ENCODE measurements at places on chromosomes 6 and 20.

GRCh38 chr6:7172649-7173048, 64.9 kb downstream of the RREB1 start:
- DNase-seq, result peak; percentile 37

DNA sequence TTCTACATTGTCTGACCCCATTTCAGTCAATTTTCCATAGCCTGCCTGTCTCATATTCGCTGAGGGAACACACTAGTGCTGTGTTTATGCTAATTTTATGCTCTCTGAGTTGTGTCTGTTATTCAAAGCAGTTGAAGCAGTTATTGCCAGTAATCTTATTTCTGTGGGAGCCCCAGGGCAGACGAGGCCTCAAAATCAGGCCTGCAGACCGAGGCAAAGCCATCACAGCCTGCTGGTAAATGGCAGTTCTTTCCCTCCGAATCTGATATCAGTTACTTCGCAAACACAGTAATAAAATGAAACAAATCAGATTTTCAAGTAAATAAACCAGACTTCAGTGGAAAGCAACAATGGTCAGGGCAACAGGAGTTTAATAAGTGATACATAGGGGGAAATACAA, 508.4 kb downstream of the PKHD1 start:
- DNase-seq, result no peak

- DNase-seq, result no peak
These were observed 452 bp downstream of the TRAF3IP2 start for GRCh38 chr6:111605100-111605751.

GRCh38 chr6:125834348-125834747, 43.6 kb downstream of the NCOA7 start:
- no peak for DNase-seq
